T-helper 1 cell (primary cell): ENCODE measurements at places on chromosomes 12 and 14.

GRCh38 chr12:2150833-2151232, 98.0 kb downstream of the CACNA1C start:
- no peak for DNase-seq

- DNase-seq, result no peak
Observed at GRCh38 chr14:95268350-95268749, 51.4 kb downstream of the CLMN start.

- DNase-seq, result no peak
Observed at GRCh38 chr14:37246427-37246829, 48.7 kb downstream of the MIPOL1 start.

DNA sequence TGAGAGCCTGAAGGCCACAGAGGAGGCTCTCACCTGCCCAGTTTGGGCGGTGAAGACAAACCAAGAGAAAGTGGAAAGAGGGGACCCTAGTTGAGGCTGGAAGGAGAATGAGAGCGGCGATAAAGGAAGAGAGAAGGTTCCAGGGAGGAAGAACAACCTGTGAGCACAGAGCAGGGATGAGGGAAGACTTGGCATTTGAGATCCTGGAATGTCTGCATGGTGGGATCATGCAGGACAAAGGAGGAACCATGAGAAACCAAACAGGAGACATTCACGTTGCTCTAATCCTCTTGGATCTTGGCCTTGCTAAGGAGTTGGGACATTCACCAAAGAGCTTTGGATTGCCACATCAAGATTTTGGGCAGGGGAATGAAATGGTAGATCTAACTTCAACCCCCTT, 22.9 kb upstream of the RBM19 start:
- DNase-seq, result no peak

GRCh38 chr14:57227083-57227482, 41.6 kb downstream of the EXOC5 start:
- DNase-seq, result no peak

DNA sequence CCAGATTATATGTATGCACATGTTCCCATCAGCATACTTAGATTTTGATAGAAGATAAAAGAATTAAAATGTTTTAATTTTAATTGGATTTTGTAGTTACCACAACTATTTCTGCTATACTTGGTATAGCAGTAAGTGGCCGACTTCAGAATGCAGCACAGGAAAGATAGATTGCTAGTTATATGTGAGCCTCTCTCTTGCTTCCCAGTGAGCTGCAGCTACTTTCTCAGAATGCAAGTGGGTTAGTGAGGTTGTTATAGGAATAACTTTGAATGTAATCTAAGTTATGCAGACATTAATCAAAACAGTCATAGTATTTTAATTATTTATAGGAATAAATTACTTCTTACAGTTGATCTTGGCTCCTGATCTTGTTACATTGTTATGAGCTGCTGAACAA, 240.6 kb downstream of the RAD51B start:
- DNase-seq, result no peak
